ENCODE measurements at places on chromosomes 12 and 14.

DNA sequence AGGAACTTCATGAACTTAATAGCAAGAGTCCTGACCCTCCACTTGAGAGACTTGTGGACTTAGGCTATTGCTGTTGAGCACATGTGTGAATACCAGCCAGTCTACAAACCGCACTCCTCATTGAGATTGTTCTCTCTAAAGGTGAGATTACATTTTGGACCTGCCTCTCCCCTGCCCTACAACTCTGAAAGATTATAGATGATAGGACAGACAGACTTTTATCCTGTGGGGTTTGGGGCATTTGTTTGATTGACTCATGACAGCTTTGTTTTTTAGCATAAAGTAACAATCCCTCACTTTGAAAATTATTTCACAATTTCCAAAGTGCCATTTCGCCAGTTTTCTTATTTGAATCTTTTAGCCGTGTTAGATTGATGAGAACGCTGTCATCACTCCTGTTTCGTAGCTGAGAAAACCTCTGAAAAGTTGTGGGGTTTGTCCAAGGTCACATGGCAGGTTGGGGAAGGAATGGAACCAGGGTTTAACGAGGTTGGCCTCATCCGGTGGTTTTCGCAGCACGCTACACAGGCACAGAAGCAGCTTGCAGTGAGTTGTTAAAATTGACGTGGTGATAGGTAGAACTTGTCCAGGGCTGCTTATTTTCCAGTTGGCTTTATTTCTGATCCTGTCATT is 836 bp downstream of the EVL start:
- no peak for DNase-seq

DNA sequence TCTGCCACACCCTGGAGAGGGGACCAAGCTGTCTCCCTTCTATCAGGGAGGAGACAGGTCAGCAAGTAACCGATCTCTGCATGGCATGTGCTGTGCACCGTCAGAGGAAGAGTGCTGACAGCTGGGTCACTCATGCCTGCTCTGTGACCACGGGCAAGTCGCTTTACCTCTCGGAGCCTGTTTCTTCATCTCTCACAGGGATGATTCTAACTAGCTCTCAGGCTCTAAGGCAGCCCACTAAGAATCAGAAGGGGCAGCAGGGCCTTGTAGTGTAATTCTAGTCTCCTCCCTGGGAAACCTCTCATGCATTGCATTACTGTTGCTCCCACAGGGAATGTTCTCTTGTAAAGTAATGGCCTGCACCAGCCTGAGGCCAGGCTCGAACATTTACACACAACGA is 11.9 kb downstream of the CD9 start:
- no peak for DNase-seq

GRCh38 chr14:56162476-56162875 is 44.3 kb downstream of the PELI2 start:
- peak; percentile 27 for DNase-seq

DNA sequence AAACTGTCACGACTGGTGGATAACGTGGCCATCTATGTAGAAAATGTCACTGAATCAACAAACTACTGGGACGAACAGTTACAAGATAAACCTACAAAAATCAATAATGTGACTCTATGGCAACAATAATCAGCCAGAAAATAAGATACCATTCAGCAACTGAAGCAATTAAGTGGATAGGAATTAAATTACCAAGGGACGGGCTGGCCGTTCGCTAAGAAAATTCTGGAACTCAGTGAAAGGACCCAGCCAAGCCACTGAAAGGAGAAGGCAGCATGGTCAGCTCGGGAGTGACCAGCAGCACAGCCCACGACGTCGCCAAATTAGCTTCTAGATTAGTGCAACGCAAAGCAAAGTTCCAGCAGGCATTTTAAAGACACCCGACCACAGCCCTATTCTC is 33.6 kb upstream of the TMEM179 start:
- no peak for DNase-seq

DNA sequence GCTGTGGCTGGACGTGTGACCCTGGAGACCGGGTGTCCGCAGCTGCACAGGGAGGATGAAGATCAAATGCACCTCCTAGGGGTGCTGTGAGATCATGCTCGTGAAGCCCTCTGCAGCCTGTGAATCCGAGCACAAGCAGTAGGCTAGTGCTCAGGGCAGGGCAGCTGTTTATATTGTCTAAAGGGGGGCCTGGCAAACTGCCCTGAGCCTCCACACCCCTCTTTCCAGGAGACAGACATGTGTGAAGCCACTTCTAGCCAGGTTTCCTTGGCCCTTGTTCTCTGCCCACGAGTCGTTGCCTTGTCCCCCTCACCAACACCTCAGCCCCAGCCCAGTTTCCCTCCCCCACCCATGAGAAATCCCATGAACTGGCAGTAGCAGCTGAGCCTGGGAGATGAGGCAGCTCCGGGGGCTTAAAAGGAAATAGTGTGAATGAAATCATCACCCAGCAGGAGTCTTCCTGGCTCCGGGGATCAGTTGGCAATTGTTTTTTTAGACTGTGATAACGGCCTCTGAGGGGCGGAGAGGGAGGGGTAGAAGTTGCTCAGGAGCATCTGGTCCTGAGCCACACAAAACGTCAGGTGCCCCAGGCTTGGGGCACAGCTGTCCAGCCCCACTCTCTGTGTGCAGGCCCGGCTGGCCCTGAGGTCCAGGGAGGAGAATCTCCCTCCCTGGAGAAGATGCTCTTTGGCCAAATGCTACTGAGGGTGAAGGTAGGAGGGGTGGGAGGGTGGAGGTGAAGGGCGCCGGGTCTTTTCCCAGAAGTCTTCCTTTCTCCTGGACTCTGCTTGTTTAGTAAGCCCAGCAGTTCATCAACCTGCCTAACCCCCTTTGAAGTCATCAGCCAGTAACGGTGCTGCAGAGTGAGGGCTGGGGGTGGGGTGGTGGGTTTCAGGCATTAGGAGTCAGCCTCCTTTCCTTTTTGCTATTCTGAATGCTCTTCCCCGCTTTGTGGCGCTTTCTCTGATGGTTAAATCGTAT is 4.0 kb downstream of the FGF6 start:
- no peak for DNase-seq

- no peak for DNase-seq
These were observed 71.0 kb downstream of the PHETA1 start for GRCh38 chr12:111297703-111298426.

- DNase-seq: no peak
These were observed 35.2 kb downstream of the KLRG1 start for GRCh38 chr12:9024512-9024911.

DNA sequence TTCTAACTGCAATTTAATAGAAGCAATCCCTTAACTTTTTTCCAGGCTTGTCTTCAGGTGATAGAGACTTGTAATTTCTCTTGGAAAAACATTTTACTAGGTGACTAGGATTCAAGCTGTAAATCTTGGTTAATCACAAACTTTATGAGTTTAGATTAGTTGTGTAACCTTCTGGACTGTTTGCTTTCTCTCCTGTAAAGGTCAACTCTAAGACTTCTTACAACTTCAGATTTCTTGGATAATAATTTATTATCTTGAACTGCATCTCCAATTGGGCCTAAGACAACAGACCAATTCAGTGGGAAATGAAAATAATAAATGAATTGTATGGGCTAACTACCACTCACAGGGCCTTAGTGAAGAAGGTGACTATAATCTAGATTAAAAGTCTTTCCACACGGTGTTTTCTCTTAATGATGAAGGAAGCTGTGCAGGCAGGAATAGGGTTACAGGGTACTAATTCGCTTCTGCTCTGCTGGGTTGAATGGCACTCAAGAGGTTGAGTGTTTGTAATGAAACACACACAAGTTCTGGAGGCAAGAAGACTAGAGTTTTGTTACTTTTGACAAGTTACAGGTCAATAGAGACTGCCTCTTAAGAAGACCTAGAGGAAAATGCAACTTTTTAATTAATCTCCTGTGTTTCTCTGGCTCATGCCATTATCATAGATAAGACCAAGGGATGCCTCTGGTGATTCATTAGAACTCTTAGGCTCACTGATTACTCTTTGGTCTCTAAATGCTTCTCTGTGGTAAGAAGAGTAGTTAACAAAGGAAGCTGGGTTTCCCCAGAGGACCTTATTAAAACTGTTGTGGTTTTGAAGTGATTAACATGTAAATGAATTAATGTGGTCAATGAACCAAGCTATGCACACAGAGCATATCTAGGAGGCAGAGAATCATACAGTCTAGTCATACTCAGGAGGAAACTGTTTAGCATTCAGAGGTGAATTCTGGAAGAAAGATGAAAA is 30.0 kb upstream of the OR4E1 start:
- DNase-seq: no peak

DNA sequence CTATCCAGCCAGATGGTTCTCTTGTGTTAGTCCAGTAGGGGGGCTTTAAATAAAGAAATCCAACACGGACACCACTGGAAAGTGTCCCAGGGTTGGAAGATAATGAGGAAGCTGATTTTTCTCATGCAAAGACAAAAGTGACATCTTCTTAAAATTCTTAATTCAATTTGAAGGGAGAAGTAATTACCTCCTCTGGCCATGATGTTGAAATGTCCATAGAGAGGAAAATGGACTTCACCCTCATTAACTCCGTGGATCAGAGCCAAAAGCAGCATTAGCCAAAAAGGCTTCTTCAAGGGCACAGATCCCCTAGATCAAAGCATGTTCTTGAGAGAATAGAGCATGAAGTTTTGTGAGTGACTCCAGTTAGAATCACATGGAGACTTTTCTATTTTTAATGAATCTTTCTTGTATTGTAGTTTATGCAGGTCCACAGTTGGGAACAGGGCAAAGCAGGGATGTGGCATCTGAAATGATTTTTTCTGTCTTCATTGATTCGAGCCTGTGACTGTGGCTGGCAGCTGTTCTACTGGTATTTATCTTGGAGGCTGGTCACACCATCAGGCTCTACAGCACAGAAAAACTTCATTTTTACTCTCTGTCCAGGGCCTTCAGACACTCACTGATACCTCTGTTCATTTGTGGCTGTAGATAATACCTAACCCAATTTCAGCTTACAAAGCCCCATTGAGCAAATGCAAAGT is 1002.5 kb downstream of the AACS start:
- no peak for DNase-seq

- no peak for DNase-seq
These were observed 22.3 kb downstream of the OTOGL start for GRCh38 chr12:80121661-80122060.

DNA sequence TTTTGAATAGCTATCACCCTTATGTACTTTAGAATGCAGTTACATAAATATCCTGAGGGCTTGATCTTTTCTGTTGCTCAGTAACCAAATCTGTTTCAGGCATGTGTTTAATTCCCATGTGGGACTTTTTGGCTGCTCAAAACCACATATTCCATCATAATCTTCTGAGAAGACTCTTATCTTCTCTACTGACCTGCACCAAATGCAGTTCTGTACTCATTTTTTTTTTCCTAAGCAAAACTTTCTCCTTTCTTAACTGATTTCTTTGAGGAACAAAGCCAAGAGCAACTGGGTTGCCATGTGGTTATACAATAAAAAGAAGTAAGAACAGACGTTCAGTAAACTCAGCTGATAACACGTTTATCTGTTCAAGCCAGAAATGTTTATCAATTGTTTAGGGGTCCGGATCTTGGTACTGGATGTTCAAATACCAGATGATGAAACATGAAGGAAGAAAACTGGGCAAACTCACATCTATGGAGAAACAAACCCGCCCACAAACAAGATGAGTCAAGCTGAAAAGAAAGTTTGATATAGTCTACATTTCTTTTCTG is 50.1 kb downstream of the TMEM132C start:
- DNase-seq: no peak

DNA sequence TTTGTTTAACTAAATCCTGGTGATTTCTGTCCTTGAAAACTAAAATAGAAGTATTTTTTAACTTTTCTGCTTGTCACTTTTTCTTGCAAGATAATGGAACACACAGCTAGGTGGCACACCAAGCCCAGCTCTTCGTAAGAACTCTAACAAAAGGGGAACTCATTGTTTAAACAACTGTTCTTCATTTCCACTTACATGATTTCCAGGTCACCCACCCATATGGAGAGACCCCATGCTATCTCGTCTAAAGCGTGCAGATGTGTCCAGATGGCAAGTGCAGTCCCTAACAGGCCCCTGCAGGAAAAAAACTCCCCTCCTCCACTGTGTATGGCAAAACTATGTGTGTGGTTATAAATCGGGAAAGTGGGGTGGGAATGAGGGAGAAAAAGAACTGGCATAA is 43.3 kb upstream of the NT5DC3 start:
- no peak for DNase-seq

DNA sequence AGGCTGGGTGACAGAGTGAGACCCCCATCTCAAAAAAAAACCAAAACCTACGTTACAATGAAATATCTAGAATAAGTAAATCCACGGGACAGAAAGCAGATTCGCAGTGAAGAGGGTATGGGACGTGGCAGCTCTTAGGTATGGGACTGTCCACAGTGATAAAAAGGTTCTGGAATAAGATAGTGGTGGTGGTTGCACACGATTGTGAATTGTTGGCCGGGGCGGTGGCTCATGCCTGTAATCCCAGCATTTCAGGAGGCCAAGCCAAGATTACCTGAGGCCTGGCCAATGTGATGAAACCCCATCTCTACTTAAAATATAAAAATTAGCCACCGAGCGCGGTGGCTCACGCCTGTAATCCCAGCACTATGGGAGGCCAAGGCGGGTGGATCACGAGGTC is 76.3 kb downstream of the KDM2B start:
- DNase-seq: no peak

- DNase-seq: no peak
These were observed 41.7 kb upstream of the EMP1 start for GRCh38 chr12:13154831-13155230.

GRCh38 chr14:24891987-24892496 is 157.9 kb downstream of the STXBP6 start:
- no peak for DNase-seq

DNA sequence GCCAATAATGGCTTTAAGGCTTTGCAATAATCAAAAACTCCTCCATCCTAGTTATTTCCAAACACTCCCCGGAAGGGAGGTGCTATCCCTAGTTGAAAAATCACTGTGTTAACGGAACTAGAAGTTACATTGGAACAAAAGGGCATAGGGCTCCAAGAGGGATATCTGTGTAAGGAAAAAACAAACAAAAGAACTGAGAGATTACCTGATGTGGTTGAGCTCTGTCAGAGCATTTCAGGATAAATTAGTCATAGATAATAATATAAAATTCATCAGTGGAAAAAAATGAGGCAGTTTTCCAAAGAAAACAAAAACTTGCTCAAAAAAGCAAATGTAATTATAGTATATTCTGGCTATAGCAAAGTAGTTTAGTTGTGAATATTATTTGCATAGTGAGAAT is 27.4 kb upstream of the PAPLN start:
- DNase-seq: no peak

DNA sequence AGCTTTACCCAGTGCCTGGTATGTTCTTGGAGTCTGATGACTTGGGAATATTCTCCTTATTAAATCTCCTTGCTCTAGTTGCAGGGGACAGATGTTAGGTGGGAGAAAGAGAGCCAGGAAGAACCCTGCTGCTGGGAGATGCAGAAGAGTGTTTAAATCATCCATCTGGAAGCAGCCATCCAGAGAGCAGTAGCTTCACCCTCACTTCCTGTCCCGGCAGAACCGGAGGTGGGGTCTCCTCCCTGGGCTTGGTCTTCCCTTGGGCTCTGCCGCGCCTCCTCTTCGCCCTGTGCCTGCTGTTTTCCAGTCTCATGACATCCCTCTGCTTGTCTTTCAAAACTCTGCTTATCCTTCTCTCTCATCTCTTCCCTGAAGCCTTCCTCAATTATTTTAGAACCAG is 15.5 kb downstream of the B4GALNT3 start:
- DNase-seq: no peak
